ENCODE measurements at places on chromosomes 3 and 15.

GRCh38 chr15:49255966-49256759 lies 86.1 kb downstream of the GALK2 start:
- no peak for DNase-seq

DNA sequence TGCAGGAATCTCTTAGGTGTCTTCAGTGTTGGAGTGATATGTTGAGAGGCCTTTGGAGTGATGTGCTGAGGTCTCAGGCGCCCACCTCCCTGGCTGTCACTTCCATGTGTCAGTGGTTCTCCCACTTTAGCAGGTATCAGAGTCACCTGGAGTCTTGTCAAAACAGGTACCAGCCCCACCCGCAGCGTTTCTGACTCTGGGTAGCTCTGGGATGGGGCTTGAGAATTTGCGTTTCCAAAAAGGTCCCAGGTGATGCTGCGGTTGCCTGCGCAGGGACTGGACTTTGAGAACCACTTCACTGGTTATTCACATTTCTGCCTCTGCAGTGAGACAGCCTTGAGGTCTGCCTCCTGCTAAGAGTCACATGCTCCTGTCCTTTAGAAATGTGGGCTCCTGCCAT lies 15.5 kb downstream of the UMPS start:
- DNase-seq, result no peak

- no peak for DNase-seq
Measured at GRCh38 chr3:194476784-194477183, 10.0 kb downstream of the ATP13A3 start.

GRCh38 chr3:159208050-159208449 lies 406.2 kb downstream of the MFSD1 start:
- no peak for DNase-seq

- no peak for DNase-seq
Measured at GRCh38 chr3:196216089-196216564, at the start of gene SLC51A. SLC51A (plus strand) TSS chr3:196216534; CDS start chr3:196216713, 179 bp downstream.

GRCh38 chr15:95843241-95843910 lies 487.1 kb upstream of the NR2F2 start:
- DNase-seq, result peak; percentile 84

GRCh38 chr3:126713199-126713598 lies 9.2 kb downstream of the CHCHD6 start:
- DNase-seq, result no peak

DNA sequence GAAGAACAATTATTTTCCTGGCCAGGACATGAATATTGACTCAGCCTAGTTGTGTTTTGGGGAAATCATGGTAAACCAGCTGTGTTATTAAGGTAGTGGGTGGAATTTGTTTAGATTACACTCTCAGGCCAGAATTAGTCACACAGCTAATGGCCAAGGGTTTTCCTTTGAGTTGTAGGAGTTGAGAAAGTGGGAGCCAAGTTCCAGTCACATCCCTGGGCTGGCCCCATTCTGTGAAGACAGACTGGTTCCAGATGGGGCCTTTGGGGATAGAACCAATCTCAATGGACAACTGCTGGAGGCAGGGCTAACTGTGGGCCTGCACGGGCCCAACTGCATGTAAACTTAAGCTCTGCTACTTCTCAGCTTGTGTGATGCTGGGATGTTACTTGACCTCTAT lies 1.4 kb upstream of the RASL12 start:
- no peak for DNase-seq

DNA sequence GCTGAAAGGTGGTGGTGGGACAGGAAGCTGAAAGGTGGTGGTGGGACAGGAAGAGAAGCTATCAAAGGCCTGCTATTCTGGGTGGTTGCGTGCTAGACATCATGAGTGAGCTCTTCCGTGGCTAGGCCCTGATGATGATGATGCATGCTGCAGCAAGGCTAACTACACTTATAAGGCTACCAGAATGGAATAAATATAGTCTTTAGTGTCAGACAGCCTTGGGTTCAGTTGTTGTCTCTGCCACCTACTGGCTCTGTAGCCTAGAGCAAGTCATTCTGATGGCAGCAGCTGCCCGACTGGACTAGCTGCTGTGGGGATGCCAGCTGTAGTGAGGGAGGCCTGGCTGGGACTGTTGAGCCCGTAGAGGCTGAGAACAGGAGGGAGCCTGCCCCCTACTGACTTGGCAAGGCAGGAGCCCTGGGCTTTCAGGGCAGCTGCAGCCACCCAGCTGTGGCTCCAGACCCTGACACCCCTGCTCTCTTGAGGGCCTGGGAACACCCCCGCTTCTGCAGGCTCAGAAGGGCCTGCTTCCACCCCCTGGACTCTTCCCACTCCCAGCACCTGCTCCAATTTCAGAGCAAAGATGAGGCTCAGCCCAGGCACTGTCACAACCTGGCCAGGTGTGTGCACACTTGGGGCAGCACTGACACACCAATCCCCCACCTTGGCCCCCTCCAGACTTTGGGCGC lies 21.4 kb upstream of the ZBED2 start:
- no peak for DNase-seq

DNA sequence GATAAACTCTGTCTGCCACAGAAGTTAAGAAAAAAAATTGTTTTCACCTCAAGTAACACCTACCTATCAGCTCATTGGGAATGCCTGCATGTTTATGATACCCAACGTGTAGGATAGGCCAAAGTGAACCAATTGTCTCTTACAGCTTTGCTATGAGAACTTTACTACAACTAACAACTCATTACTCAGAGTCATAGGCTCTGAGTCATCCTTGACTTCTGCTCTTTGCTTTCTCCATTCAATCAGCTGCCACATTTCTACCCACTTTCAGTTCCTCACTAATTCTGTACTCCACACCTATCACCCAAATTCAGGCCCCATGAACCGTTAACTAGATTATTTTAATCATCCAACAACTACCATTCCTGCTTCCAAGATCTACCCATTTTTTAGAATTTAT lies 843.9 kb downstream of the TUSC7 start:
- no peak for DNase-seq

- no peak for DNase-seq
Measured at GRCh38 chr3:56684029-56684428, 964 bp upstream of the TASOR start.

DNA sequence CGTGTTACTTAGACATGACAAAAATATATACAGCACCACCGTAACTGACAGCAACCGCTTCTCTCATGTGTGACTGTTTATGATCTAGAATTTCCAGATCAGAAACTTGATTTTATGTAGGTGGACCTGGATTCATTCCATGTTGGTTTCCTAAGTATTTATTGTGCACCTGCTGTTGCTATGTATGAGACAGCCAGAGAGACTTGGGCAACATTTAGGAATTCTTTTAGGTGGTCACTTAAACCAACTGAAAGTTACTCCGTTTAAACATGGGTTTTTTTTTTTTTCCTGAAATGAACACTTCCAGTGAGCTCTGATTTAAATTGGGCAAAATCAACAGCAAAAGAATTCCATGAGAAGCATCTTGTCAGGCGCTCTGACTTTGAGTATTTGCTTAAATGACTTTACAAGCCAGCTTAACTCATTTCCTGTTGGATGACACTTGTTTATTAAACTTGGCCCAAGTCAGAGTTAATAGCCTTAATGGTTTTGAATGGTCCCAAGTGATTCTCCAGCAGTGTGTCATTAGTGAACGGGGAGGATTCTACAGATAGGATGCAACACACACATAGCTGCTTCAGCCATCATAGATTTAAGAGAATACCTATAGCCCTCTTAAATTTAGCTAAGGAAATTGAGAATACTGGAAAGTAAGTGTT lies 31.8 kb downstream of the MITF start:
- no peak for DNase-seq

- DNase-seq, result no peak
Measured at GRCh38 chr15:75227663-75228280, 26.1 kb downstream of the C15orf39 start.

- no peak for DNase-seq
Measured at GRCh38 chr15:80121546-80121945, 31.3 kb upstream of the FAH start.

Data from pons (tissue), 1 donor.